ELR (cell line): ENCODE measurements at places on chromosomes 11 and 22.

DNA sequence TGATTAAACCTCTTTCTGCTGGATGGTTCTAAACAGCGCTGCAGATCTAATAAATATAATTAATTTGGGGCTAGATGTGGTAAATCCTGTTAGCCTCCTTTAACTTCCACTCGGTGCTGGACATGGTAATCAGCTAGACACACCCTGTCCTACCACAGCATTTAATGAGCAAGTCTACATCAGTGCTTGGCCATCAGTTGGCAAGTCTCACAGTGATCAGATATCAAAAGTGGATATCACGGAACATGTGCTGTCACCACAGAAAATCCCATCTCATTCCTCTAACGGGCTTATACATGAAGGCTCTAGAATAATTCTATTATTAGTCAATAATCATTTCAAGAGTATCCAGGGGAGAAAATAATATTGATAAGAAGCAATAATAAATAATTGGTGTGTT, 5.6 kb upstream of the USP28 start:
- no peak for DNase-seq

GRCh38 chr11:11937433-11937832, 71.0 kb downstream of the DKK3 start:
- DNase-seq: peak; percentile 13

DNA sequence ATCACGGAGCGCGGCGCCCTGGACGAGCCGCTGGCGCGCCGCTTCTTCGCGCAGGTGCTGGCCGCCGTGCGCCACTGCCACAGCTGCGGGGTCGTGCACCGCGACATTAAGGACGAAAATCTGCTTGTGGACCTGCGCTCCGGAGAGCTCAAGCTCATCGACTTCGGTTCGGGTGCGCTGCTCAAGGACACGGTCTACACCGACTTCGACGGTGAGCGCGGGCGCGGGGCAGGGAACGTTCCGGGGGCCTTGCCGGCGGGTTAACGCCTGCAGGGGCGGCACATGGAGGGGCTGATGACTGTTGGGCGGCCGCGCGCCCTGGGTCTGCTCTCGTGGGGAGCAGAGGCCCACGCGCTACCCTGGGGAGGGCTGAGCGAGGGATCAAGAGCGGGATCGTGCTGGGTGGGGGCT, 1.0 kb downstream of the PIM3 start:
- DNase-seq: no peak

DNA sequence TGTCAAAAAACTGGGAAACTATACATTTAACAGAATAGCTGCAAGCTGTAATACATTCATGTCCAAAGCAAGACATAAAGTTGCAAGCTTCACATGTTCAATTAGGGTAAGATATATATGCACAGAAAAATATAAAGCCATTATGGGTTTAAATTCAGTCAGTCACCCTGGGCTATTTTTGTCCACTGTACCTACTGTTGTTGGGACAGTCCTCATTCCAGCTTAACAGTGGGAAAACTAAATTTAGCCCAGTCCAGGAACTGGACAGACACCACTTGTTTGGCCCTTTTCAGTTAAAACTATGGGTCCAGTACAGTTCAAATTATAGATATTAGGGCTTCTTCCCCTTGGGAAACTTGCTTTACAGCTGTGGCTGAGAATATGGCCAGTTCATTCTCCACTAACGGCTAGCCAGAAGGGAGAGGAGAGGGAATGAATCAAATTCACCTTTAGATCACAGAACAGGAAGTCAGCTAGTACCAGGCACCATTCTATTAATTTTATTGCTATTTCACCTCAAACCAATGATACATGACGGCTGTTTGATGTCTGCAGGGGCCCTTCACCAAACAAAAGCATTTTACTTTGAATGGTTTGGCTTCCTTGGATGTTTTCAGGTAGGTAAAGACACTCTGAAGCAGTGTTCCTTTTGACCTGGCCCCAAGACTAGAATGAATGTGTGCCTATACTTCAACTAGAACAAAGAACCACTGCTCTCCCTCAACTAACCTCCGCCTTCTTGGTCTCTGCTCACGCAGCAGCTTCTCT, 22.2 kb downstream of the ZNF280B start:
- no peak for DNase-seq

GRCh38 chr11:64536396-64536941, 54.6 kb upstream of the SLC22A12 start:
- peak; percentile 36 for DNase-seq

- DNase-seq: peak; percentile 90
Measured at GRCh38 chr11:102940714-102941588, 14.6 kb downstream of the MMP13 start.

- no peak for DNase-seq
Measured at GRCh38 chr11:126823274-126823673, 177.3 kb downstream of the KIRREL3 start.

GRCh38 chr11:113251281-113251680, 63.1 kb upstream of the TTC12 start:
- peak; percentile 28 for DNase-seq

DNA sequence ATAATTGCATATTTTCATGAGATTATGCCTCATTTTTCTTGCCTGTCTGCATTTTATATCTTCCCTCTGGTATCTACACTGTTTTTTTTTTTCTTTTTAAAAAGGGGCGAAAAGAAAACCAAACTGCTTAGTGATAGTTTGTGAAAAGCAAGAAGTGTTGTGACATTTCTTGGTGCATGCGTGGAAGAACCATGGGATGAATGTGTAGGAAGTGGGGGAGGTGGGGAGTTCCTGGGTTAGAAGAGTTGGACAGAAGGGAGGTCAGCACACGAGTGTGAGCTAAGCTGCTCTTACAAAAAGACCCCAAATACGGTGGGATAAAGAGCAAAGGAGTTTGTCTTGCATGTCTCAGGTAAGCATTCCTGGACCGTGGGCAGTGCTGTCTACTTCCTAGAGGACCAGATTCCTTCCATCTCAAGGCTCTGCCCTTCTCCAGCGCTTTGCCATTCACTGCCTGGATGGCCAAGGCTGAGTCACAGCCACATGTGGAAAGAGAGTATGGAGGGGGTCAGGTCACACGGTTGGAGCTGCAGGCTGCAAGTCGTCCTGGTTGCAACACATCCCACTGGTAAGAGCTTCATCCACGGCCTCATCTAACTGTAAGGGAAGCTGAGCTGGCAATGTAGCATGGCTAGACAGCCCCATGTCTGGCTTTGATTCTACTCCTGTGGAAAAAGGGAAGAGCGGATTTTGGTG, 300.6 kb downstream of the DDX10 start:
- peak; percentile 86 for DNase-seq

GRCh38 chr11:58485961-58486360, 21.9 kb downstream of the OR5B21 start:
- no peak for DNase-seq

DNA sequence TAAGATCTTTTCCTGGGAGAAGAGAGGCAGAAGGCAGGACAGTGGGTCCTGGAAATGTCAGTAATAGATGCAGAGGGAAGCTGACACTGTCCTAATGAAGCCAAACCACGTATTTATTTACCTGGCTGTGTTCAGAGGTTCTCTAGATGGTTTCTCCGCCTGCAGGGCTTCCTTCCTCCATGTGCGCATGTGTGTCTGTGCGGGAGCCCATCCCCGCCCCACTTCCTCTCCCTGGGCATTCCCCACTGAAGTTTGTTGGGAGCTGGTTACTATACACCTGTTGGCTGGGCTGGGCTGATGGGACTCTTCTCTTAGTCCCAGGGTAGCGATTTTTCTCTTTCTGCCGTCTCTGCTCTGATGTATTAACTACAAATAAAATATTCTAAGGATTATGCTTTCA, 204.9 kb upstream of the TBCEL start:
- no peak for DNase-seq

GRCh38 chr22:23204541-23205157, 24.3 kb downstream of the BCR start:
- DNase-seq: no peak

- DNase-seq: no peak
Measured at GRCh38 chr11:63997801-63998337, 11.6 kb downstream of the OTUB1 start.

- no peak for DNase-seq
Measured at GRCh38 chr11:44858796-44859527, 91.7 kb downstream of the TP53I11 start.

DNA sequence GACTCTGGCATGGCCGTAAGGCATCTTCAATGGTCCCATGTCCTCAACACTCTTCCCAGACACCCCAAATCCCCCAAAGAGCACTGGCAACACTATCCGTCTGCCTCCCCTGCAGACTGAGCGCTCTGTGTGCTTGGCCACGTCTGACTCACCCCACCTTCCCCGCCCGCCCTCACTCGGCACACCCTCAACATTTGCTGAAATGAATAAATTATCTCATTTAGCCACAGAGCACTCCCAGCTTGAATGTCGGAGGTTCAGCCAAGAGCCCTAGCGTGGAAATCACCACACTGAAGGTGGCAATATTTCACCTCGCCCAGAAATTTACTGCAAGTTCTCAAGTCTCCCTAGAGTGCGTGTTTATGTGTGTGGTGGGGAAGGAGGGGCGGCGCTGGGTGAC, 46.6 kb upstream of the TCF20 start:
- peak; percentile 20 for DNase-seq

DNA sequence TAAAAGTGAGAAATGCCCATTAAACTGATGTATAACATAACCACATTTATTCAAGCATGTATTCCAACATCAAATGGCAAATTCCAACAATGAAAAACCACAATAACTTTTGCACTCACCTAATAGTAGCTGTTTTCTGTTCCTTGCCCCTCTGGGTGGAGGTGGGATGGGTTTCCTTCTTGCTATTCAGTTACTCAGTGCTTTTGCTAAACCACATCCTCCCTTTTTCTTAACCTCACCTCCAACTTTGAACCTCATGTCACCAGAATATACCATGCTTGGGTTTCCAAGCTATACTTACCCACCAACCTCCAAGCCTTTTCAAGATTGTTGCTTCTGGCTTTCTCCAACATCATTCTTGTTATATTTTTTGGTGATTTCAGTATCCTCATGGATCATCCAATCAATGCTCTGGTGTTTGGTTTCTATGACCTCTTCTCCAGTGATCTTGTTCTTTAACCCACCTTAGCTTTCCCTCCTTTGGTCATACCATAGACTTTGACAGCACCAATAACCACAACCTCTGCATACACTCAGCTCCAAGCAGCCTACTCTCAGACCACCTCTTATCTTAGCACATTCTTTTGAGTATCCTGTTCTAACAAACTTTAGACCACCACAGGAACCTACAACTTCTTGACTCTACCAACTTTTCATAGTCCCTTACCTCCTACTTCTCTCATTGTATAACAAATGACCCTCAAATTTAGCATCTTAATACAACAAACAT, 3.2 kb upstream of the CCDC15 start:
- no peak for DNase-seq

DNA sequence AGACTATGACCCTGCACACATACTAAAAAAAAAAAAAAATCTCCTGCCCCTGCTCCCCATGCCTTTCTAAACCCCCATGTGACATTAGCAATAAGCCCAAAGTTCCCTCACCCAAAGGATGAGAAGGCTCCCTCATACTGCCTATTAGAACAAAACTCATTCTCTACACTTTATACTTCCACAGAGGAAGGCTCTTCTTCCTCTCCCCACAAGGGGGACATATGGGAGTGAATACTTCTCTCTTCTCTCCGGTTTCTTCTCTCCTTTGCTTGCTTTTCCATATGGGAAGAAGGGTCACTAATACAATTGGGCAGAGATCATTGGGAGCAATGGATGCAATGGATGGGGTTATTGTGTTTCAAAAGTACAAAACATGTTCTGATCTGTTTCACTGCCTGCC, 3.3 kb downstream of the OR52L1 start:
- peak; percentile 3 for DNase-seq

- DNase-seq: no peak
Measured at GRCh38 chr22:46622081-46622521, 1.9 kb downstream of the GRAMD4 start.

- no peak for DNase-seq
Measured at GRCh38 chr11:123211149-123211852, 16.3 kb upstream of the CLMP start.

DNA sequence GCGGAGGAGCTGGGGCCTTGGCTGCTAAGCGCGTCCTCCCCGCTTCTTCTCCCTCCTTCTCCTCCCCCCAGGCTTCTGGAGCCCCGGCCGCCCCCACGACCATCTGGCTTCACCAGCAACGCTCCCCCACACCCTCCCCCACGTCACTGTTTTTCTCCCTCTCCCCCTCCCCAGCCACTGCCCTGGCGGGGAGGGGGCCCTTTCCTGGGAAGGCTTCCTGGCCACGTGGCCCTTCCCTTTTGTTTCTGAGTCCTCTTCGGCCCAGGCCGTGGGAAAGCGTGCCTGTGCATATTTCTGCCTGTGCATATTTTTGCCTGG, 27.7 kb downstream of the RTN4R start:
- no peak for DNase-seq

- DNase-seq: no peak
Measured at GRCh38 chr11:9962722-9963121, 298.8 kb downstream of the SWAP70 start.

GRCh38 chr11:70713086-70713835, 314.9 kb downstream of the CTTN start:
- DNase-seq: no peak

GRCh38 chr22:46467006-46467405, 70.4 kb downstream of the CELSR1 start:
- DNase-seq: no peak

DNA sequence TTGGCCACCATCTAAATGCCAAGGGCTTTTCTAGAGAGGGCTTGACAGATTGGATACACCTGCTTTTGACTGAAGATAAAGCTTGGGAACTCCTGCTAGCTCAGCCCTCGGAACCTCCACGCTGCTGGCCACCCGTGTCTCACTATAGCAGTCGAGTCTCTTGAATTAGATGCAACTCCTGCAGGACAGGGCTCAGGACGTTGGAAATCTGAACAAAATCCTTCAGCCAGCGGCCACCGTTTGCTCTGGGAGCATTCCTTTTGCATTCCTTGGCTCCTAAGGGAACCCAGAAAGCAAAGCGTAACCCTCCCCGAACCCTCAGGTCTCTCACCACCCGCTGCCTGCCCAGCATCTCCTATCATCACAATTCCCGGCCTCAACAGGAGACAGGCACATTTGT, 77.8 kb downstream of the GRIK4 start:
- no peak for DNase-seq

DNA sequence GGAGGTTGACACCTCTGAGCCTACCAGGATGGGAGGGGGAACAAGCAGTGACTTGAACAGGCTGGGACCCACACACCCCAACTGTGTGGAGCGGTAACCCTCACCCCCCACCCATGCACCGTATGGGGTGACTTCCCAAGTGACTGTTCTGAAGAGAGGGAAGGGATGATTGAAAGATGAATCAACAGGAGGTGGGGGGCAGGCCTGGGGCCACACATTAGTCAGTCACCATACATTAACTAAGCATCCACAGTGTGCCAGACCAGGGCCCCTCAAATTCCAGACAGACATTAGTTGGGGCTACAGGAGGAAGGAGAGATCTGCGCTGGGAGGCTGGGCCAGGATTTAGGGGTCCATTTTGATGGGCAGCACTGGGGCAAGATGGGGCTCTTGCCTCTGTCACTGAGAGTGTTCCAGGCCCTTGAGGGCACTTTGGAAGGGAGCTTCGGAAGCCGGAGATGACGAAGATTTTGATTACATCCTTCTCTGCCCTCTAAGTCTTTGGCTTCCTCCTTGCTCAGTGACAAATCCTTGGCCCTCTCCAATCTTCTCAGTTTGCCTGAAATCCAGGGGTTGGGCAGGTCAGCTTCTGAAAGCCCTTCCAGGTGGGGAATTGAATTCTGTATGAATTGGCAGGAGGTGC, 966 bp downstream of the SMTN start:
- peak; percentile 87 for DNase-seq

GRCh38 chr11:82465481-82465880, 268.2 kb downstream of the FAM181B start:
- DNase-seq: no peak

- no peak for DNase-seq
Measured at GRCh38 chr11:114031967-114032320, 27.6 kb upstream of the ZBTB16 start.

GRCh38 chr11:120909676-120910416, 114.1 kb upstream of the TBCEL start:
- no peak for DNase-seq
